Activated CD8-positive, alpha-beta T cell treated with anti-CD3 and anti-CD28 coated beads, Interleukin-2, amount 10 ng/mL, durations not matched to agents 7 days and 5 days (primary cell): ENCODE measurements at places on chromosomes 4 and X. TPM values are rescaled to one million over a fixed set of nuclear protein-coding genes. Genes with fewer than 3 reads are reported as not detected.

- no peaks in the 10 kb centered on the region for H3K27me3 ChIP-seq
- peaks cover 36% of the 10 kb centered on the region for H3K36me3 ChIP-seq
- H3K4me1 ChIP-seq: peaks cover 3% of the 10 kb centered on the region
- H3K27ac ChIP-seq: no peak overlapping the region
- no peak for DNase-seq
These were observed 14.3 kb upstream of the UBA1 start for GRCh38 chrX:47179221-47179927.

GRCh38 chrX:131565909-131566308, 22.0 kb downstream of the OR13H1 start:
- no peak overlapping the region for H3K4me3 ChIP-seq
- no peaks in the 10 kb centered on the region for H3K27me3 ChIP-seq
- no peaks in the 10 kb centered on the region for H3K4me1 ChIP-seq
- no peaks in the 10 kb centered on the region for H3K36me3 ChIP-seq
- DNase-seq: no peak

- H3K27me3 ChIP-seq: no peaks in the 10 kb centered on the region
- no peak for DNase-seq
- H3K4me3 ChIP-seq: no peak overlapping the region
- peaks cover 2% of the 10 kb centered on the region for H3K4me1 ChIP-seq
- H3K27ac ChIP-seq: no peak overlapping the region
These were observed 16.7 kb downstream of the EDA2R start for GRCh38 chrX:66622209-66622608.

DNA sequence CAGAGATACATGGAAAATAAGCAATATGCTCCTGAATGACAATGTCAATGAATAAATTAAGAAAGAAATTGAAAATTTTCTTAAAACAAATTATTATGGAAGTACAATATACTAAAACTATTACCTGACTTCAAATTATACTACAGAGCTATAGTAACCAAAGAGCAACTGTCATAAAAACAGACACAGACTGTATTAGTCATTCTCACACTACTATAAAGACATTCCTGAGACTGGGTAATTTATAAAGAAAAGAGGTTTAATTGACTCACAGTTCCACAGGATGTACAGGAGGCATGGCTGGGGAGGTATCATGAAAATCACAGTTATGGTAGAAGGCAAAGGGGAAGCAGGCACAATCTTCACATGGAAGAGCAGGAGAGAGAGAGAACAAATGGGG, 60.0 kb upstream of the CYSLTR1 start:
- no peak for DNase-seq
- no peaks in the 10 kb centered on the region for H3K4me1 ChIP-seq
- H3K27me3 ChIP-seq: no peaks in the 10 kb centered on the region
- H3K4me3 ChIP-seq: no peak overlapping the region
- no peak overlapping the region for H3K27ac ChIP-seq

DNA sequence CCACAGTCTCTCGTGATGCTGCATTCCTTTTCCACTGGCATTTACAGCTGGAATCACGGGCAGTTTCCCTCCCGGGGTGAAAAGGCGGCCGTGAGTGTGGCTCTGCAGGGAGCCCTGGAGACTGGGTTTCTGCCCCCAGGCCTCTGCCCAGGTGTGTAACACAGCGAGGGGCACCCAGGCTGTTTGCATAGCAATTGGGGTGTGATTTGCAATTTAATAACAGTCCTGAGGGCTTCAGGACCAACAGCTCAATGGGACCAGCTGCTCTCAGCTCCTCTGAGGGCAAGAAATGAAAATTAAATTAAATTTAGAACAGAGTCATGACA, 99.0 kb upstream of the SHOX start:
- H3K4me1 ChIP-seq: no peaks in the 10 kb centered on the region
- no peak overlapping the region for H3K4me3 ChIP-seq
- H3K36me3 ChIP-seq: no peaks in the 10 kb centered on the region
- no peak overlapping the region for H3K27ac ChIP-seq
- DNase-seq: no peak

The HPGD gene
- total RNA-seq: 16.5 TPM

DNA sequence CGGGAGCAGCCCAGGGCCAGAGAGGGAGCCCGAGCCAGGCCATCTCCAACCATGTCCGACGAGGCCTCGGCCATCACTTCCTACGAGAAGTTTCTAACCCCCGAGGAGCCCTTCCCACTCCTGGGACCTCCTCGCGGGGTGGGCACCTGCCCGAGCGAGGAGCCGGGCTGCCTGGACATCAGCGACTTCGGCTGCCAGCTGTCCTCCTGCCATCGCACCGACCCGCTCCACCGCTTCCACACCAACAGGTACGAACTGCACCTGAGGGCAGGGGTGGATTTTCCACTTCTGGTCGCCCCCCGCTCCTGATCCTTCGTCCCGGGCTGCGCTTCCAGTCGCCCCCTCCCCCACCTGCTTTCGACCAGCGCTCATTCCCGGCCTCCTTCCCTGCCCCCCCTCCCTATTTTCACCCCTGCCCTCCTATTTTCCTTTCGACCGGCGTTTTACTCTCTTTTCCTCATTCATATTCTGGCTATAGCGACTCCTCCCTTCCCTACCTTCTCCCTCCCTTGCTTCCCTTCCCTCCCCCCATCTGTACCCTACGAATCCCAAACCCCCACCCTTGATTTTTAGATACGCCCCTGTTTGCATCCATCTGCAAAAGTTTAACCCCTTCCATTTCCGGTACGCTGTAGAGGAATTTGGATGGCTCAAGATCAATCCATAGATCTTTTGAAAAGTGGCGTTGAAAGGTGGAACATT, 633 bp downstream of the FAM199X start:
- H3K27me3 ChIP-seq: no peaks in the 10 kb centered on the region
- no peak for DNase-seq
- no peak overlapping the region for H3K27ac ChIP-seq

DNA sequence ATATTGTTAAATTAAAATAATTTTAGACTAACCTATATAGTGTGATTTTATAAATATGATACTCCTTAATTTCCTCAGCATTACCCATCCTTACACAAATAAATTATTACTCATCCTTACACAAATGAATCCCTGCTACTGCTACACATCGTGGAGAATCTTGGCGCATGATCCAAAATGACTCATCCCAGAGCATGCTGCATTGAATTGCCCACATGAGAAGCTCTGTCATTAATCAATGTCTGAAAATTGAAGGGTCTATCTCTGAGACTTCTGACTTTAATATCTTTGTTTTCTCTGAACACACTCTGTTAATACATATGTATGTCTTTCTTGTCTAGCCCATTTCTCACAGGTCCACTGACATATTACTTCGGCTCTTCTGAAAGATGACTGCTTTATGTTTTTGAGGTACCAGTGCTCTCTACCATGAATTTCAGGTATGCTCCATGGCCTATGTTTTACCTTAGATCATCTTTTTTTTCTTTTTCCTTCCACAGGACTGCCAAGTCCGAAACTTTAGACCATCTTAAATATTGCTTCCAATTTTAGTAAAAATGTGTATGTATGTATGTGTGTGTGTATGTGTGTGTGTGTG, 15.7 kb upstream of the DUSP21 start:
- DNase-seq: no peak
- H3K4me1 ChIP-seq: no peaks in the 10 kb centered on the region
- no peaks in the 10 kb centered on the region for H3K36me3 ChIP-seq
- no peaks in the 10 kb centered on the region for H3K27me3 ChIP-seq

GRCh38 chr4:151147000-151147399, 47.6 kb downstream of the RPS3A start:
- peaks cover 10% of the 10 kb centered on the region for H3K27me3 ChIP-seq
- H3K27ac ChIP-seq: no peak overlapping the region
- H3K36me3 ChIP-seq: no peaks in the 10 kb centered on the region
- DNase-seq: no peak
